ENCODE measurements at places on chromosomes 4 and X. TPM values are rescaled to one million over a fixed set of nuclear protein-coding genes. Genes with fewer than 3 reads are reported as not detected.
A peak's percentile ranks its signal among the peaks of the same experiment; 100 is the strongest.

The BST1 gene
- total RNA-seq: 21.0 TPM

The ZXDA gene
- total RNA-seq: 11.4 TPM

The SLC49A3 gene
- total RNA-seq: 12.9 TPM

The DDIT4L gene
- total RNA-seq: 6.3 TPM

DNA sequence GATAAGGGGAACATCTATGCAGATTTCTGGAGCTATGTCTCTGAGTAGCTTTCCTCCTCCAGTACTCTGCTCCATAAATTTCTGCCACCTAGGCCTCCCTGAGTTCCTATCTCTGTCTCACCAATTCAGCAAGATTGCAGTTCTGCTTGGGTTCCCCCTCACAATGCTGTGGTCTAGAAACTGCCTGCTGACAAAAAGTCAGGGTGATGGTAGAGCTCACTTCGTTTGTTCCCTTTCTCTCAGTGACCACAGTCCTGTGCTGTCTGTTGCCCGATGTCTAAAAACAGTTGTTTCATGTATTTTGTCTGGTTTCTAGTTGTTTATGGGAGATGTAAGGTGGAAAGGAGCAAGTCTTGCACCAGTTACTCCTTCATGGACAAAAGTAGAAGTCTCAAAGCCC, 41.1 kb downstream of the AMMECR1 start:
- DNase-seq: no peak

GRCh38 chr4:86919561-86920223, 15.1 kb upstream of the AFF1 start:
- no peak for DNase-seq

- DNase-seq: no peak
These were observed 199.3 kb downstream of the GC start for GRCh38 chr4:71584585-71584984.

- DNase-seq: peak; percentile 24
These were observed at the start of gene STK32B for GRCh38 chr4:5051278-5052203. STK32B (plus strand) TSS chr4:5051480.

DNA sequence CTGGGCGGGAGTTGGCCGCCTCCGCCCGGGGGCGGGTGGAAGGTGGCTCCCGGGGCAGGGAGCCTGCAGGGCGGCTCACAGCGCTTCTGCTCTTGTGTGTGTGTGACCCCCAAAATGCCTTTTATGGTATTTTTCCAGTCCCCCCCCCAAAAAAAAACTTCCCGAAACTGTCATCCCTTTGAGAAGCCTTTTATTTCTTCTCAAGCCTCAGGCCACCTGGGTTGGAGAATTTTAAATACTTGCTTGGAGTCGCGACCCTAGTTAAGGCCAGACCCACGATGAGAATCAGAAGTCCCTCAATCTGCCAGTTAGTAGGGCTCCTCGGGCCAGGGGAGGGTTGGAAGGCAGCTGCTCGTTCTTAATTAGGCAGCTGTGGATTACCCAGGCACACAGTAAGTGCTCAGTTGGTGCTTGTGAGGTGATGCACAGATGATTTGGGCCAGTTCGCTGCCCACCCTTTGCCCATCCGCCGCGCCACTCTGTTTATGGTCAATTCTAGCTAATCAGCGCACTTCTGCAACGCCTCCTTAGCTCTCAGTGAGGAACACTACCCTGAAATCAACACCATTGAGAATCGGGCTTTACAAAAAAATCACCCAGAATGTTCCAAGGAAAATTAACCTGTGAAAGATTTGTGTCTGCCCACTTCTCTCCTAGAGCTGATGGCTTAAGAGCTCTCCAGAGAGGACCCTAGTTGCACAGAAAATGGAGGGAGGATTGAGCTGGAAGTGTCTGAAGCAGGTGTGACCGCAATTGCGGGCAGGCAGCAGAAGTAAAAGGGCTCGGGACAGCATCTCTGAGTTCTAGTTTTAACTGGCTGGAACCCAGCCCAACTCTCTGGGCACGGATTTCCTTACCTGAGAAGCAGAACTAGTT, 648 bp upstream of the SCD5 start:
- DNase-seq: no peak

DNA sequence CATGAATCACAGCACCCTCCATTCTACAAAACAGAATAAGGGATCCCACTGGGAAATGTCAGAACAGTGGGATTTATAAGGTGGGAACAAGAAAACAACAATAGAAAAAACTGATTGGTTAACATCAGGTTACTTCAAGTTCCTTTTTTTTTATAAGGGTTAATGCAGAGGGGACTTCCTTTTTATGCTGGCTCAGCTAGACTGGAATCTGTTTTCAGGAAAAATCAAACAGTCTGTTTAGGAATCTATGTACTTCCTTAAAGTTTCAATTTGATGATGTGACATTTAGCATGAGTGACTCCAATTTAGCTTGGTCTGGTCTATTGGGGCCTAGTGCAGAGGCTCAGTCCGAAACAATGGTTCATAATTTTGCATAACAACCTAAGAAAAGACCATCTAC, 192.9 kb downstream of the ADGRA3 start:
- no peak for DNase-seq

DNA sequence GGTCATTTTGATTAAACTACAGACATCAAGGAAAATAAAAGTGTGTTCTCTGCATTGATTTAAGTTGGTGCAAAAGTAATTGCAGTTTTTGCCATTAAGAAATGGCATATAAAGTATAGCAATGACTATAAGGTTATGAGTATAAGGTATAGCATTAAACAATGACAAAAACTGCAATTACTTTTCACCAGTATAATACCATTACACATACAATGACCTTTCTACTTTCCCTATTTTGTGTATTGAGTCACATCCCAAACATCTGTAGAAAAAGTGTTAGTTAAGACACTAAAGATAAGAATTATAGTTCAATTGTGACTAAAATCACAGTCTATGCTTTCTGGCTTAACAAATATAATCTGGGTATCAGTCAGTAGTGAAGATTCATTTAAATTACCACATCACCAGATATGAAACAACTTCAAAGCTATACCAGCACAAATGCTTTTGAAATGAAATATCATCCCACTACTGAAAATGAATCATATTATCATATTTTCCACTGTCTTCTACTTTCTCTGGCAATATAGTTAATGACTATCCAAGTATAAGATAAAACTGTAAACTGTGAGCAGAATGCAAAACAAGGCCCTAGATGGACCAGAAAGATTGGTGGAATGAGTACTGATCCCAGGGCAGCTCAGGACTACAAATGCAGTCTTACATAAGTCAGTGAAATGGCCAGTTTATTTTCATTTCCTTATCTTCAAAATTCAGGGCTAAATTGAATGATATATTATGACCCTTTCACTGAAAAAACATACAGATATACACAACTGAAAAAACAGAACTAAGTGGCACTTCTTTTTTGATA, 241.1 kb downstream of the ANTXR2 start:
- DNase-seq: no peak

GRCh38 chr4:1399508-1400190, 6.6 kb downstream of the NKX1-1 start:
- DNase-seq: no peak

GRCh38 chr4:113643505-113643904, 118.0 kb downstream of the CAMK2D start:
- DNase-seq: no peak

DNA sequence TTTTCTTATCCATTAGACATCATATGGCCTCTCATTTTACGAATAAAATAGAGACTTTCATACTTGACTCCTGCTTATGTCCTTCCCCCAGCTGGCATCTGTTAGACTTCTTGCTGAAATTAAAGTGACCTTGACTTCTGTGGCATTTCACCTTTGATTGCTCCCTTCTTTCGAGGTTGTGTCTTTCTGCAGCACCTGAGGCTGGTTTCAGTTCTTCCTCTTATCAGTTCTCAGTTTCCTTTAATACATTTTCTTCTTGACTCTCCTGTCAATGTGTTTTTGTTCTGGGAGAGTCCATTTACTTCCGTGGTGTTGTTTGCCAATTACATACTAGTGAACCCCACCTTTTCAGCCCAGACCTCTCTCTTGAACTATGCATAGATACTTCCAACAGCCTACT, 81.6 kb downstream of the RBPJ start:
- DNase-seq: no peak

DNA sequence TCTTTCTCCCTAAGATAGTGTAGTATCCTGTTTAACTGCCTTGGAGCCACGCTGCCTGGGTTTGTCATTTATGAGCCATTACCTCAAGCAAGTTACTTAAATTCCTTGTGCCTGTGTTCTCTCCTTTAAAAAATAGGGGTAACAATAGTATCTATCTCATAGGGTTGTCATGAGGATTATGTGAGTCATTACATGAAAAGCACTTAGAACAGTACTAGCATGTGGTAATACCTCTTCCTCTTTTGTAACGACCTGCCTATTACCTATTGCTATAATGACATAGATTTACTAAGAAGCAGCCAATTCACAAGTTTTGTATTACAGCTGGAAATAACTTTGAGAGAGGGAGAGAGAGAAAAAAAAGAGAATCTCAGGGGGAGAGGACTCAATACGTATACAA, 834.7 kb downstream of the RAPGEF2 start:
- DNase-seq: no peak

- no peak for DNase-seq
These were observed 15.5 kb downstream of the PAGE4 start for GRCh38 chrX:49844611-49845010.
